Activated CD4-positive, alpha-beta T cell treated with anti-CD3 and anti-CD28 coated beads, Interleukin-2, amount 10 ng/mL, durations not matched to agents 24 days and 14 days (primary cell): ENCODE measurements at places on chromosomes 6 and 20.

GRCh38 chr6:51365566-51365965 is 546.9 kb downstream of the TFAP2B start:
- DNase-seq = no peak

GRCh38 chr6:137357263-137357947 is 136.8 kb downstream of the OLIG3 start:
- DNase-seq = no peak

DNA sequence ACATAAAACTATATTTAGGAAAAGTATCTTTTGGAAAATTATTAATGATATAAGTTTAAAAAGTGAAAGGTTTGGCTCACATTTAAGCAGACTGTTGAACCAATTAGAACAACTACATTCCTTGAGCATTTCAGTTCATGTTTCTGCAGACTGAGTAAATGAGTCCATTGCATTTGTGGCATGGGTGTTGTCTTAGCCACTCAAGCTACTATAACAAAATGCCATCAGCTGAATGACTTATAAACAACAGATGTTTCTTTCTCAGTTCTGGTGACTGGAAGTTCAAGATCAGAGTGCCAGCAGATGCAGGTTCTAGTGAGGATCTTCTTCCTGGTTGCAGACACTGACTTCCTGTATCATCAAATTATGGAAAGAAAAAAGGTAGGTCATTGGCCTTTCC is 67.1 kb upstream of the SLC2A12 start:
- DNase-seq = no peak

- DNase-seq = no peak
These were observed 60.3 kb upstream of the C20orf144 start for GRCh38 chr20:33601861-33602260.

- no peak for DNase-seq
These were observed 177.2 kb upstream of the DTNBP1 start for GRCh38 chr6:15839969-15840541.

- no peak for DNase-seq
These were observed 99.9 kb upstream of the RIN2 start for GRCh38 chr20:19658137-19658536.

- no peak for DNase-seq
These were observed 68.0 kb downstream of the TMEM170B start for GRCh38 chr6:11605507-11605905.

DNA sequence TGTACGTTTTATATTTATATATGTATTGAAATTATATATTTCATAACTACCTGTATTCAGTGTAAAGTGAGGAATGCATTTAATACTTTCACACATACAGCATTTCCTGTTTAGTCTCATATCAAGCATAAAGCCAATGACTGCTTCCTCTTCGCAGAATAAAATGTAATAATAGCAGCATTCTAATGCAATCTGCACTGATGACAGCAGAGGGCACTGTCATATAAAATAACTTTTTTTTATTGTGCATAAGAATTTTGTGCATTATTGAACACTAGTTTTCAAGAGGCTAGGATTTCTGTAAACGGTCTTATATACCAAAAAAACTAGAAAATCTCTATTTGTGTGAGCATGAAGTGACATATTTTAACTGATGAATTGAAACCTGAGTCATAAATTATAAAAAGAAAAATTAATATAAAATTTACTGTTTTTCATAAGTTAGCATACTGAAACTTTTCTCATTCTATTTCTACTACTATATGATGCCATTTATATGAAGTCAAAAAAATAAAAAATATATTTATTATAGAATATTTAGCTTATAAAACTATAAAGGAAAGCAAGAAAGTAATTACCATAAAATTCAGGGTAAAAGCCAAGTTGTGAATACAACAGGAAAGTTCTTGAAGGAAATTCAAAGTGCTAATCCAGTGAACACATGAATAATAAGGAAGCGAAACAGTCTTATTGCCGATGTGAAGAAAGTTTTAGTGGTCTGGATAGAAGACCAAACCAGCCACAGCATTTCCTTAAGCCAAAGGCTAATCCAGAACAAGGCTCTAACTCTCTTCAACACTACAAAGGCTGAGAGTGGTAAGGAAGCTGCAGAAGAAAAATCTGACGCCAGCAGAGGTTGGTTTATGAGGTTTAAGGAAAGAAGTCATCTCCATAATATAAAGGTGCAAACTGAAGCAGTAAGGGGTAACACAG is 36.3 kb downstream of the RNF146 start:
- DNase-seq = peak; percentile 81

DNA sequence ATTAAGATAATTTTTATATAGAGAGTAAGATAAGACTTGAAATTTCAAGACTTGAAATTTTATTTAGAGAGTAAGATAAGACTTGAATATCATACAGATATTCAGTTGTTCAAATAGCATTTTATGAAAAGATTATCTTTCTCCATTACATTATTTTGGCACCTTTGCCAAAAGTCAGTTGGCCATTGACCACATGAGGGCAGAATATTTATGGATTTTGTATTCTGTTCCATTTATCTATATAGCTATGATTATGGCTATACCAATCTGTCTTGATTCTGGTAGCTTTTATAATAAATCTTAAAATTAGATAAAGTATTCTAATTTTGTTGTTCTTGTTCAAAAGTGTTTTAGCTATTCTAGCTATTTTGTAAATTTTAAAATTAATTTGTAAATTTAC is 537.9 kb upstream of the GJE1 start:
- no peak for DNase-seq

DNA sequence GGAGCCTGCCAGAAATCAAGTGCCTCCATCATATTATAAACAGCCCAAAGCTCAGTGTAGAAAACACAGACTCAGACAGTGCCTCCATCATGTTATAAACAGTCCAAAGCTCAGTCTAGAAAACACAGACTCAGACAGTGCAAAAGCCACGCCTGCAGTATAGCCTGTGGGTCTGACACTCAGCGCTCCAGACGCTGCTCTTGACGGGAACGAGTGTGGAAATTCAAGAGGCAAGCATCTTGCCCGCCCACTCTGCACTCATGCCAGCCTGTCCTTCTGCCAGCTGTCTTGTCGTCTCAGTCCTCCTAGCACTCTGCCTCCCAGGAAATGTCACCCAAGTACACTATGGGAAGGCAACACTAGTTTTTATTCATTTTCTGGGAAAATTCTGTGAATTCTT is 274.2 kb upstream of the CDH4 start:
- no peak for DNase-seq

GRCh38 chr20:34578025-34578424 is 19.5 kb downstream of the MAP1LC3A start:
- no peak for DNase-seq

- no peak for DNase-seq
These were observed 58.0 kb downstream of the E2F3 start for GRCh38 chr6:20459682-20460081.

DNA sequence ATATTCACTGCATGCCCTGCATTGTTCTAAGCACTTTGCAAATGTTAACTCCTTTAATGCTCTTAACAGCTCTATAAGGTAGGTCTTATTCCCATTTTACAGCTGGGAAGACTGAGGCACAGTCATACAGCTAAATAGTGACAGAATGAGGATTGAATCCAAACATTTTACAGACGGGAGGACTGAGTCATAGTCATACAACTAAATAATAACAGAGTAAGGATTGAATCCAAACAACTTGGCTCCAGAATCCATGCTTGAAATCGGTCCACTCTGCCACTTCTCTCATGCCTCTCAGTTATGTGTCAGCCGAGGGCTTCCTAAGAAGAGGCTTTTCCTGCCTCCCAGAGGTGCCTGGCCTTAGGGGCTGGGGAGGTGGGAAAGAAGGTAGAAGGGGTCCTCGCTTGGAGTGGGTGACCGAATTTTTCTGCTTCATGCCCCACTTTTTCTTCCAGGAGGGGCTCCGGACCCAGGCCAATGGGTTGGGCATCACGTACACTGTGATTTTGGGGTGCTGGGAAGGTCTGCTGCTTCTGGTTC is 137.4 kb upstream of the RNF24 start:
- DNase-seq = no peak

- no peak for DNase-seq
These were observed 24.4 kb downstream of the SPDEF start for GRCh38 chr6:34531580-34532201.

DNA sequence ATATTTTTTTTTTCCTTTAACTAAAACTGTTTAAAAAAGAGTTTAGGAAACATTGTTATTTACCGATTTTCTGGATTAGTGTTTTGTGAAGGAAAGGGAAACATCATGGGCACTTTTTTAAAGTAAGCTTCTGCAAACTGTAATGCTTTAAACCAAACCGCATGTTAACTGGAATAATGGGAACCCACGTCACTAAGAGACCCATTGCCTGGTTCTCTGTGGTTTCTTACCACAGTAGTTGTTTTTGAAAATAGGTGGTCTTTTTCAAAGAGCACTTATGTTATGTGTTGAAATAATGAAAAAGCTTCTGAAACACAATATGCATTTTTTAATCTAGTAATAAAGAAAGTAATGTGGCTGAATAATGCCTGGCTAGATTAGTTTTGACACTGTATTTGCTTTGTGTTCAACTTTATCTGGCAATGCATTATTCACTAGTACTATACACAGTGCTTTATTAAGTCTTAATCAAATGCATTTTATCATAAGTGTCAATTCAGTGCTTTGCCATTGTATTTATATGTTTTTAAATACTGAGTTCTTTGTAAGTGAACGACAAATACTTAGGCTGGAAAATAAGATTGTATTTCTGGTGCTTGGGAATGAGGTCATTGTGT is 754.1 kb upstream of the FLRT3 start:
- no peak for DNase-seq

- no peak for DNase-seq
These were observed 51.6 kb downstream of the SPTLC3 start for GRCh38 chr20:13060327-13060726.

- no peak for DNase-seq
These were observed 15.0 kb upstream of the PMEPA1 start for GRCh38 chr20:57724610-57725405.

DNA sequence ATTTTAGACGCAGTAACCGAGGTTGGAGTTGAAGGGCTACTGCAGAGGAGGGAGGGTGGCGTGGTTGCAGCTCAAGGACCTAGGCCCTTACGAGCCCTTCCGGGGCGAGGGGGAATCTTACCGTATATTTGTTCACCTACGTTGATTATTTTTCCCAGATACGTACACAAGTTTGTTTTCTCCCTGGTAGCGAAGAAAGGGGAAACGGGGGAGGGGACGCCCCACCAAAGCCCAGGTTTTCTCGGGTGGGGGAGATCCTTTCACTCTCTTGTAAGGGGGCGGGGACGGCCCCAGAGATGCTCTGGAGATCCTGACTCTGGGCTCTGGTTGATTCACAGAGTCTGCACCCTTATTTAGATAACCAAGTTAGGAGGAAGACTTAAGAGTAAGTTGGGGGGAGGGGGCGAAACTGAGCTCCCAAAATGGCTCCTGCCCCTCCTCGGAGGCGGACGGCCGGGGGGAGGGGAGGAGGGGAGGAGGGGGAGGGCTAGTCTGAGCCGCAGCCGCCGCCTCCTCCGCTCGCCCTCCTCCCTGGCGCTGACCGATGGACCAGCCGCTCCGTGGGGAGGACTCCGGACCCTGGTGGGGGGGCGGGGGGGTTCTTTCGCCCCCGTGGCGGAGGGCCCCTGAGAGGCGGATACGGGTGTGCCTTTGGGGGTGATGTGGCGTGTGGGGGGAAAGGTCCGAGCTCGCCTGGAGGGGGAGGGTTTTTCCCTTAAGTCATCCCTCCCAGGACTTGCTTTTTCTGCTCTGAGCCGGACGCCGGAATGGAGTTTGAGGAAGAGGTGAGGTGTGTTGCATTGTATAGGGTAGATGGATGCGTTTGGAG is 2.2 kb downstream of the BRD2 start:
- peak; percentile 92 for DNase-seq

- DNase-seq = no peak
These were observed 135.6 kb downstream of the BTBD9 start for GRCh38 chr6:38503960-38504682.

DNA sequence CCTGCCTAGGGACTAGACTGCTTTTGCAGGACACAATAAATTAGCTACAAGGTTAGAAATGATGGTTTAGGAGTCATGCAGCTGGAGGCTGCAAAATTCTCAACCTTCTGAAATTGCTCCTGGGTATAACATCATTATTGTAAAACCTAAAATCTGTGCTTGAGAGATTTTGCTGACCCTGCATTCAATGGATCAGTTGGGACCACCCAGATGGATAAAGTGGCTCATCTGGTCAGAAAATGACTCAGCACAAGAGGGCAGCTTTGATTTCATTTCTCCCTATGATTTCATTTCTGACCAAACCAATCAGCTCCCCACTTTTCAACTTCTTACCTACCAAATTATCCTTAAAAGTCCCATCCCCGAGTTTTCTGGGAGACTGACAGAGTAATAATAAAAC is 367.3 kb upstream of the AGPAT4 start:
- no peak for DNase-seq

- DNase-seq = no peak
These were observed 214.5 kb upstream of the CITED2 start for GRCh38 chr6:139588734-139589593.

GRCh38 chr20:6954219-6954618 is 186.7 kb downstream of the BMP2 start:
- no peak for DNase-seq

GRCh38 chr6:145235207-145235606 is 500.1 kb downstream of the EPM2A start:
- no peak for DNase-seq

- DNase-seq = no peak
These were observed 45.3 kb upstream of the TINAG start for GRCh38 chr6:54262971-54263370.

DNA sequence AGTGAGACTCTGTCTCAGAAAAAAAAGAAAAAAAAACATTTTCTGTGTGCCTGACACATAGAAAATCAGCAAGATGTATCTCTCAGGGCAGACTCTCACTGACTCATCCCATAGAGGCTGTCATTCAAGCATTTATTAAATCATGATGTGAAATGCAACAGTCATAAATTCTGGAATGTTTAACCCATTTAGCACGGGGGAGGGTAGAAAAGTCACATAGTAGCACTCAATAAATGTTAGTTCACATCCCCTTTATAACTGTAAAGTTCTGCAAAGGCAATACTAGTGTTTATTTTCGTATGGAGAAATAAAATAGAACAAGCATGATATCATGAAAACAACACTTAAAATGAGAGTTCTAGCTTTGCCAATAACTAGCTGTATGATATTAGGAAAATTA is 15.5 kb upstream of the CARMIL1 start:
- DNase-seq = no peak

GRCh38 chr6:6856538-6857523 is 250.9 kb upstream of the RREB1 start:
- peak; percentile 84 for DNase-seq

- no peak for DNase-seq
These were observed 6.7 kb downstream of the AFDN start for GRCh38 chr6:167833396-167833763.
